Upper lobe of left lung (tissue), 6 donors: ENCODE measurements at places on chromosomes 4 and X. TPM values are rescaled to one million over a fixed set of nuclear protein-coding genes. Genes with fewer than 3 reads are reported as not detected.

DNA sequence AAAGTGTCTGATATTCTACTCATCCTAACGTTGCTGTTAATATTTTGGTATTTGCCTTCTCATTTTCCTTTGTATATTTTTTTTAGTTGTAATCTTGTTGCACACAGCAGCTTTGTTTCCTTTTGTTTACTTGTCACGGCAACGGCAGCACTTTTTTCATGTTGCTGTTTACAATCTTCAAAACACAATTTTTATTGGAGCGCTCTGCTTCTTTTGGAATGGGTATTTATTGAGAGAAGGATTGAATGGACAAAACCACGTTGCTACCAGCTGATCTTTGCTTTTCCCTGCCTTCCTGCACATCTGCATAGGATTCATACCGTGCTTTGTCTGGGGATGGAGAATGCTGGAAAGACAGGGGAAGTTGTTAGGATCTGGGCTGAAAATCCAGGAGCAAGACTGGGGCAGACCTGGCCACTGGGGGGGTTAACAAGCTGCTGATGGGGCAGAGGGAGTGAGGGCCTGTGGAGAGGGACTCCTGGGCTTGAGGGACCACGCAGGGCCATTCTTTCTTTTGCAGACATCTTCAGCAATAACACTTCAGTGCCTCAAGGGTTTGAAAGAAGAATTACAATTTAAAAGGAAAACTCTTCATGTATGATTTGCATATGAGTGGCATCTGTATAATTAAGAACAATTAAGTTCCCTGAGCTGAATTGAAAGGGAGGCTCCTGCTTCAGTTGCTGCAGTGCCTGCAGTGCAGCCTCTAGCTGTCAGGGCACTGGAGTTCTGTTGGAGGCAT, 69.8 kb downstream of the TMEM131L start:
- no peak overlapping the region for H3K27ac ChIP-seq
- H3K4me3 ChIP-seq = no peak overlapping the region
- H3K4me1 ChIP-seq = peaks cover 19% of the 10 kb centered on the region
- no peaks in the 10 kb centered on the region for H3K36me3 ChIP-seq

DNA sequence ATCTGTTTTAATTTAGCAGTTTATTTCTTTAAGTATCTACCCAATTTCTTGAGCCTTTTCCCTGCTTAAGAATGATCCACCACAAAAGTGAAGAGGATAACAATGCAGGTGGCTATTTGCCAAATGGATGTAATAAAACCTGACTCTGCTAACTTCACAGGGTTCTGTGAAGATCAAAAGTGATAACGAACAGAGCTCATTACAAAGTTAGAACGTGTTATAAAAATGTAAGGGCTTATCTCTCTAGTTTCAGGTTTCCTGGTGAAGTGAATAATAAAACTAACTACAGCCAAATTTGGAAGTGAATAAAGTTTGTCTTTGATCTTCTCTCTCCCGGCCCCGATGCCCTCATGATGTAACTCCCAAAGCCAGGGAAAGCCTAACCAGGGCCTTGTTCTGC, 497.9 kb downstream of the SMARCA1 start:
- DNase-seq = no peak
- no peaks in the 10 kb centered on the region for H3K36me3 ChIP-seq
- H3K4me1 ChIP-seq = no peaks in the 10 kb centered on the region
- H3K27ac ChIP-seq = no peak overlapping the region
- H3K4me3 ChIP-seq = no peak overlapping the region

- no peak overlapping the region for H3K27ac ChIP-seq
- H3K4me3 ChIP-seq = no peak overlapping the region
- H3K27me3 ChIP-seq = no peaks in the 10 kb centered on the region
Measured at GRCh38 chrX:20063716-20064351, 52.9 kb downstream of the MAP7D2 start.

The GLOD5 gene
- 2.0 TPM for total RNA-seq

The MAGEB17 gene
- not detected for total RNA-seq

The PNMA6F gene
- not detected for total RNA-seq
